ENCODE measurements at places on chromosomes 16 and 17.
A peak's percentile ranks its signal among the peaks of the same experiment; 100 is the strongest.

- no peak for DNase-seq
These were observed 38.8 kb downstream of the CBFA2T3 start for GRCh38 chr16:88938119-88938776.

GRCh38 chr17:57228911-57229310 lies 27.4 kb upstream of the MSI2 start:
- no peak for DNase-seq

DNA sequence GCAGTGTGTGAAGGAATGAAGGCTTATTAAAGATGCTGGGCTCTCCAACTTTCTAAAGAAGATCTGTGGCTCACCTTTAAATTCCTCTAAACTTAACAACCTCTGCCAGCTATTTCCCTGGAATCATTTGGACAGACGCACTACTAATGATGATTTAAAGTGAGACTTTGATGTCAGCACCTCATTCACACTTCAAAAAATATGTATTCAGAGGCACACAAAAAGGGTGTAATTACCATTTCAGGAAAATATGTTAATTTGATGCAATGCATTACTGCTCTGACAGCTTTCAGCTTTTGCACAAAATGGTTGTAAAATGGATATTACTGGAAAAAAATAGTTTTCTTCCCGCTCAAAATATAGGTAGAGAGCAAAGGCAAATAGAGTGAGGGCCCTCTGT lies 423.9 kb upstream of the ASIC2 start:
- DNase-seq, result no peak

- DNase-seq, result peak; percentile 12
These were observed 227.6 kb upstream of the ASIC2 start for GRCh38 chr17:33520426-33521330.

DNA sequence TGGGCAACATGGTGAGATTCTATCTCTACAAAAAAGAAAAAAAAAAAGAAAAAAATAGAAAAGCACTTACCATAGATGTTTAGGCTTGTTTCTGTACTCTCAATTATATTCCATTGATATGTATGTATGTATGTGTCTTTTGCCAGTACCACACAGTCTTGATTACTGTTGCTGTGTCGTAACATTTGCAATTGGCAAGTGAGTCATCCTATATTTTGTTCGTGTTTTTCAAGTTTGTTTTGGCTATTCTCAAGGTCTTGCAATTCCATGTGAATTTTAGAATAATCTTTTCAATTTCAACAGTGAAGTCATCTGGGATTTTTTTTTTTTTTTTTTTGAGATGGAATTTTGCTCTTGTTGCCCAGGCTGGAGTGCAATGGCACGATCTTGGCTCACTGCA lies 19.3 kb downstream of the SPECC1 start:
- no peak for DNase-seq

- no peak for DNase-seq
These were observed 22.8 kb downstream of the PGS1 start for GRCh38 chr17:78401246-78401645.

DNA sequence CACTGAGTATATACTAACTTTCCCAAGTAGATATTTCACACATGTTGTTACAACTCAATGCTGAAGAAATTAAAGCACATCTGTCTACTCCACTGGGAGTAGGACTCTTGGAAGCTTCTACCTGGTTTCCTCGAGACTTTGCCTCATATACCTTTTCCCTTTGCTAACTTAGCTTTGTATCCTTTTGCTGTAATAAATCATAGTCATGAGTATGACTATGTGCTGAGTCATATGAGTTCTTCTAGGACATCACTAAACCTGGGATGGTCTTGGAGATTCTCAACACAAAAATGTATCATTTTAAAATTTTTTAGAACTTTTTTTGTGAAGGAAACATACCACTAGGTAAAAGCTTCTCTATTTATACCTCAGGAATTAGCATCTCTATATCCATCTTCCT lies 39.8 kb downstream of the ABCA5 start:
- DNase-seq, result peak; percentile 24

DNA sequence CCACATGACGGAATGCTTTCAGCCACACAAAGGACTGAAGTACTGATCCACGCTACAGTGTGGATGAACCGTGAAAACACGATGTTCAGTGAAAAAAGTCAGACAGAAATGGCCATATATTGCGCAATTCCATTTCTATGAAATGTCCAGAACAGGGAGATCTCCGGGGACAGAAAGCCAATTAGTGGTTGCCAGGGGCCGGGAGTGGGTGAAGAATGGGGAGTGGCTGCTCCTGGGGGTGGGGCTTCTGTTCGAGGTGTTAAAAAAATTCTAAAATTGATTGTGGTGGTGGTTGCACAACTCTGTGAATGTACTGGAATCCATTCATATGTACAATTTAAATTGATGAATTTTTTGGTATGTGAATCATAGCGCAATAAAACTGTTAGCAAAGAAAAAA lies 154.8 kb upstream of the HSBP1 start:
- peak; percentile 6 for DNase-seq

- peak; percentile 30 for DNase-seq
These were observed 591 bp downstream of the PSMD7 start for GRCh38 chr16:74297145-74297665.
